ENCODE measurements at places on chromosomes 1 and 21.
A peak's percentile ranks its signal among the peaks of the same experiment; 100 is the strongest.

- no peak for DNase-seq
These were observed 246.1 kb upstream of the DUSP10 start for GRCh38 chr1:221987860-221988520.

GRCh38 chr1:19033926-19034680 lies 77.6 kb upstream of the IFFO2 start:
- no peak for DNase-seq

DNA sequence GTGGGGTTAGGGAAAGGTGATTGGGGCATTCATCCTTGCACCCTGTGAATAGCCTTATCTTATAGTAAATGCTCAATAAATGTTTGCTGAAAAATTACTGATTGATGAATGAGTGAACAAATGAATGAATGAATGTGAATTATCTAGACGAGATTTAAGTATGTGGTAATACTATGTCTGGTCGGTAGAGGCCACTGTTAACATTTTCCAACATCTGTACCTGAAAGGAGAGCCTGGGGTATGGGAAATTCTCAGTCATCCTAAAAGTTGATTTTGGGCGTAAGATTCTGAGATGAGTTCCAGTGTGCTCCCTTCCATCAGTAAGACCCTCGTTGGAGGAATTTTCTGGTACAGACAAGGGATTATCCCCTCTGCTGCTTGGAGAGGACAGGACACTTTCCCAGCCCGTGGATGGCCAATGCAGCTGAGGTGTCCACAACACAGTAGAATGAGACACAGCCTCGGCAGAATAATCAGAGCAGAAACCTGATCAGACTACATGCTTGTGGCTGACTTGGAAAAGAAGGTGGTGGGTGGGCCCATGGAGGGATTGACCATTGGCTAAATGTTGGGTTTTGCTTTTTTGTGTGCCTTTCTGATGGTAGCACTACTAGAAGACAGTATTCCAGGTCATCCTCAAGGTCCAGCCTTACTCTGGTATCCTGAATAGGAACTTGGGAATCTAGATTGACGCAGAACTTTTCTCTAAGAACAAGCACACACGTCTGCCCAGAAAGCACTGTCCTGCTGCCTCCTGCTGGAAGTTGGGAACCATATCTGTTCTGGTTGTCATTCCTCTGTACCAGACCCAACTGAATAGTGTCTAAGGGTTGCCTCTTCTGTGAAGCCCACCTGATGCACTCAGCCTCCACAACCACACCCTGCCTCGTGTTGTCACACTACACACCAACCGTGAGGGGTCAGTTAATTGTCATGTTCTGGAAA lies 262.0 kb downstream of the TNR start:
- DNase-seq: no peak

DNA sequence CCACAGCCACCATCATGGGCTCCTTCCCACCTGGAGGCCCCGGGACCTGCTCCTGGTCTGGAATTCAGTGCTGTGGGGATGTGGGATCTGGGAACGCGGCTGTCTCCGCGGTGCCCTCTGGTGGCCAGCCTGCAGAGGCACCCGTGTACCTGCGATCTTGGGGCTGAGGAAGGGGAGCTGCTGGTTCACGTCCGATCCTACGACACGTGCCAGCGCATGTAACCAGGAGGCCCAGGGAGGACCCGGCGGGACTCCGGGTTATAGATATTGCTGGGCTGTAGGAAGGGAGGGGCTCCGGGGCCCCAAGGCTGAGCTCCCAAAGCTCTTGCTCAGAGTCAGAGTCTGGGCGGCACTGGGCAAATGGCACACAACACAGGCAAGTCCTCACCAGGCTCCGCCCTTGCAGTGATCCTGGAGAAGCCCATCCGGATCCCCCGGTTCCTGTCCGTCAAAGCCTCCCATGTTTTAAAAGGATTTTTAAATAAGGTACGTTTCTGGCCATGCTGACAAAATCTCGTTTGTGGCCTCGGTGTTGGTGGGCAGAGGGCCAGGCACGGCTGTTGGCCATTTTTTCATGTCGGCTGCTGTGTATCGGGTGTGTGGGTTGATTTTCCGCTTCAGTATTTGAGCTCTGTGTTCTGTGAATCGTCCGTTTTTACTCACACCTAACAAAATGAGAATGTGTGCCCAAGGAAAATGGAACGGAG lies 20.1 kb downstream of the FAAP20 start:
- peak; percentile 52 for DNase-seq

All from hypothalamus (tissue), 51 donors.